ENCODE measurements at places on chromosomes 16 and 17. TPM values are rescaled to one million over a fixed set of nuclear protein-coding genes. Genes with fewer than 3 reads are reported as not detected.

GRCh38 chr16:53065461-53066061 lies 10.8 kb downstream of the CHD9 start:
- DNase-seq, result no peak

DNA sequence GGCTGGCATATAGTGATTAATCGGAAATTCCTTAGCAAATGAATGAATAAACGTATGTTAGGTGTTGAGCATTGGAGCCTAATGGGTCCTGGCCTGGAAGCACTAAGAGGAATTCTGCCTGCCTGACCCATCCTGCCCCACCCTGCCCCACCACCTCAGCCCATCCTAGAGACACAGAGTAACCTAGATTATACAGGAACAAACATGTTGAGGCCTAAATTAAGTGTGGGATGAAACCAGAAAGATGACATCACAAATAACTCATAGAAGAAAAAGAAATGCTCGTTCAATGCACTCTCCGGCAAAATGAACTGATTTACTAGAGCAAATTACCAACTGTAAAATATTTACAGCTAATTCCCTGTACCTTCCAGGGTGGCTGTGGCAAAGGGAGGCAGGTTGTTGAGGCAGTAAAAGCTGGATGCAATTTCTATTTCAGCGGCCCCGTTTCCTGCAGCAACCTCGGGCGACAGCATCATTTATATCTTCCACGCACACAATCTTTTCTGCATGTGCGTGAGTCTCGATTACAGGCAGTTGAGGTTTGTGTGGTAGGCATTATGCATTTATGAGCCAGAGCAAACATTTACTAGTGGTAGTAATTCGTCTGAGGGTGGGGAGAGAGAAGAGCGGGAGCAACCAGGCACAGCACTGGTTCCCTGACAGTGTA lies 417.2 kb downstream of the HS3ST4 start:
- no peak for DNase-seq

DNA sequence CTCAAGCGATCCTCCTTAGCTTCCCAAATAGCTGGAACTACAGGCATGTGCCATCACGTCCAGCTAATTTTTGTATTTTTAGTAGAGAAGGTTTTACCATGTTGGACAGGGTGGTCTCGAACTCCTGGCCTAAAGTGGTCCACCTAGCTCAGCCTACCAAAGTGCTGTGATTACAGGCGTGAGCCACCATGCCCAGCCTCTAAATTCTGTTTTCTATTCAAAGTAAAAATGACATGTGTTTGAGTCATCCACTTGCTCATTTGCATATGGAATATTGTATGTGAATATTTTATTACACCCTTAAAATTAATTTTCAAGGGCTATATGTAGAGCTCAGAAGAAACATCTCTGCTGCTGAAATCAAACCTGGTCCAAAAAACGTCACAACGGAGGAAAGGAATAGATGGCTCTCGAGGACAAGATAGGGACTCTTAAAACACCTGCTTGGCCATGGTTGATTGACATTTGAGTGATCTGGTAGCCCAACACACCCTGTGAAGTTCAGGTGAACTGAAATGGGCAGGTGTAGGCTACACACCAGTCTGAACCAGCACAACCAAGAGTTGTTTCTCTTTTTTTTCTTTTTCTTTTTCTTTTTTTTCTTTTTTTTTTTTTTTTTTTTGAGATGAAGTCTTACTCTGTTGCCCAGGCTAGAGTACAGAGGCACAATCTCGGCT lies 51.1 kb downstream of the SF3B3 start:
- no peak for DNase-seq

Gene ZFP90
- 22.6 TPM for total RNA-seq

- DNase-seq, result no peak
Measured at GRCh38 chr17:27461192-27461859, 5.1 kb downstream of the KSR1 start.

Gene OR2C1
- not detected for total RNA-seq

DNA sequence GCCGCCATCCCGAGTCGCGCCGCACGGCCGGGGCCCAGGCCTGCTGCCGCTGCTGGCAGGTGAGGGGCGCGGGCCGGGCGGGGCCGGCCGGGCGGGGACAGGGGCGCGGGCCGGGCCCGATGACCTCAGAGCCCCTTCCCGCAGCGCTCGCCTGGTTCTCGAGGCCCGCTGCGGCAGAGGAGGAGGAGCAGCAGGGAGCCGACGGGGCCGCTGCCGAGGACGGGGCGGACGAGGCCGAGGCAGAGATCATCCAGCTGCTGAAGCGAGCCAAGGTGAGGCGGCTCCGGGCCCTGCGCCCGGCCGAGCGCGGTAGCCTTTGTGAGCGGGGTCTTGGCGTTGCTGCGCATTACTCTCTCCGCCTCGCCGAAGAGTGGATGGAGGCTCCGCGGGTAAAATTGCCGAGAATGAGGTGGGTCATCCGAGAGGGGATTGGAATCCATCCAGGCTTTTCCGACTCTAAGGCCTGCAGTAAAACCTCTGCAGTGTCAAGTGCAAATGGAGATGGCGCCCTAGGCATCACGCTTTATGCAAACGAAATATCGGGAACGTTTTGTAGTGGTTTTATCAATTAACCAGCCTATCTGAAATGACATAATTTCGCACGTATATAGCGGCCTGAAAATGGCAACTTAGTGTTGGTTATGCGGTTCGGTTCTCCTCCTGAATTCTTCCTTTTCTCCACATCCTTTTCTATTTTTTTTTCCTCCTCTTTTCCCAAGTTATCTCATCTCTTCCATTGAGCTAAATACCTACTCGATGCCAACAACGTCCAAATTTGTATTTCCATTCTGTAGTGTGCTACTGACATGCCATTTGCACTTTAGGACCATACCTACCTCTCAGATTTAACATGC lies 577 bp downstream of the TTC19 start:
- DNase-seq, result no peak

GRCh38 chr17:40526668-40527067 lies 25.2 kb upstream of the TNS4 start:
- no peak for DNase-seq

DNA sequence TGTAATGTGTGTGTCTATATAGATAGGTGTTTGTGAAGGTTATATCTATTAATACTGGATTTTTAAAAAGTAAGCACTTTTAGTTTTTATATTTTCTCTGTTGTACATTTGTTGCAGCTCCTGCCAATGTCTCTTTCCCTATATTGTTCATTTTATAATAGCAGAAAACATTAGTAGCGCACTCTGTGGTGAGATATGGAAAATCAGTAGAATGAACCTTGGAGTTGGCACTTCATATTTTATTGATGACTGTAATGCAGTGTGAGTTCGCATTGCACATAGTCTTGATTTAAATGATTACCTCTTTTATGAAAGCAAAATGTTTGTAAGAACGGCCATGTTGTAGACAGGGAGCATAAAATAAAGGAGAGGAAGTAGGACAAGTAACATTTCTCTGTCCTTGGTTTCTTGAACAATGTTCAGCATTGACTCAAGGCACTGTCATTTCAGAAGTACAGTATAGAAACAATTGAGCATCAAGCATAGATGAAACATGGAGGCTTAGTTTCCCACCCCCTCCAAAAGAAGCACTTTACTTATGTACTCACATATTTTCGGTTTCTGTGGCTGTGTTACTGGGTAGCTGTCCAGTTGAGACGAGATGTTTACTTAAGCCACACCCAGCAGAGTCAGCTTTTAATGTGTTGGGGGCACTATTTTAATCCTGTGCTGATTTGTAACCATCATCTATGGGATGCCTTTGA lies 74.0 kb downstream of the TANC2 start:
- peak; percentile 30 for DNase-seq

DNA sequence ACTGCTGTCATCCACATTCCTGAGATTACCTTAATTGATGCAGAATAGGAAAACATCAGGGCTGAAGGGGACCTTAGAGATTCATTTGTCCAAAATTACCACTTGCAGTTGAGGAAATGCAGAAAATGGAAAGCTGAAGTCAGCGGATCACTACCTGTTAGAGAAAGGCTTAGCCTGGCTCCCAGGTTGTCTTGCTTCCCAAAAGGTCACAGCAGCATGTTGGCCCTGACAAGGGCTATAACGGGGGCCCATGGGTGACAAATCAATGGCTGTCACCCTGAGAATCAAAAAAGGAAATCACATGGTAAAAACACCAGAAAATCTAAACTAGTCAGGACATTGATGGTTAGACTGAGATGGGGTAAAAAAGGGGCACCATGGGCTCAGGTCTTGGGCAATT lies 51.7 kb downstream of the HLF start:
- no peak for DNase-seq

Measured in Caki2 (cell line).